Thoracic aorta (tissue), 2 donors: ENCODE measurements at places on chromosomes 3 and 15.

GRCh38 chr3:186107215-186108105, 1.4 kb downstream of the ETV5 start:
- DNase-seq = peak; percentile 17

GRCh38 chr15:24746094-24746493, 70.5 kb downstream of the NPAP1 start:
- DNase-seq = no peak

DNA sequence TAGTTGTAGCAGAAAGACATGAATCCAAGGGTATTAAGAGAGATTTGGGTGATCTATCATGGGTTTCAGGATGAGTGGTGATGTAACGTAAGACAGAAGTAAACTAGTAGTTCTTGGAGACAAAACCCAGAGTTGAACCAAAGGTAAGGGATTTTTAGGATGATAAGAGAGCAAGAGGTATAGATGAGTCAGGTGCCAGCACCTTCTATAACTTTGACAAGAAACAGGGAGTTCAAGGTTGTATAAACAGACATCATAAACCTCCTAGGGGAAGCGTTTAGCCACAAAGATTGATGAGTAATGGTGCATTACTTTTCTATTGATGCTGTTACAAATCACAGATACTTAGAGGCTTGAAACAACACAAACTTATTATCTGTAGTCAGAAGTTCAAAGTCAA, 447.3 kb upstream of the ARHGEF26 start:
- DNase-seq = no peak

GRCh38 chr3:134340362-134340981, 33.8 kb downstream of the AMOTL2 start:
- no peak for DNase-seq

GRCh38 chr3:42306499-42306898, 40.5 kb upstream of the CCK start:
- DNase-seq = no peak

GRCh38 chr15:48010316-48010715, 110.5 kb upstream of the SLC24A5 start:
- DNase-seq = no peak

GRCh38 chr15:38768970-38769369, 204.4 kb upstream of the RASGRP1 start:
- no peak for DNase-seq

- no peak for DNase-seq
Observed at GRCh38 chr15:60752973-60753720, 274.2 kb upstream of the ICE2 start.

GRCh38 chr3:183766745-183767606, 58.4 kb downstream of the MAP6D1 start:
- DNase-seq = no peak

- no peak for DNase-seq
Observed at GRCh38 chr15:64146885-64147681, 4.4 kb upstream of the SNX22 start.

DNA sequence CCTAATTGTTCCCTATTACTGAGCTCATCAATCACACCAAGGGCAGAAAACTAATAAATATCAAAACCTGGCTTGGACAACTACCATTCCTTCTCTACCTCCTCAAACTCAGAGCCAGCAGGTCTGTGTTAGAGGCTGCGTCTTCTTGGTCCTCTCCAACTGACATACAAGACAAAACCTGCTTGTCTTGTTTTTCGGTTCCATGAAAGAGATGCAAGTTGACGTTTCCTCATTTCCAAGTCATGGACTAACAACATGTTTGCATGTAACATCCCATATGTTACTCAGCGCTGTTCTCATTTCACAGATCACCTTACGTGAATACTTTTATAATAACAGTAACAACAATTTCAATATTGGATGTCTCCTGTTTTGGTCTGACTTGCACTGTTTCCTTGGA, 110.9 kb downstream of the LMLN start:
- no peak for DNase-seq

DNA sequence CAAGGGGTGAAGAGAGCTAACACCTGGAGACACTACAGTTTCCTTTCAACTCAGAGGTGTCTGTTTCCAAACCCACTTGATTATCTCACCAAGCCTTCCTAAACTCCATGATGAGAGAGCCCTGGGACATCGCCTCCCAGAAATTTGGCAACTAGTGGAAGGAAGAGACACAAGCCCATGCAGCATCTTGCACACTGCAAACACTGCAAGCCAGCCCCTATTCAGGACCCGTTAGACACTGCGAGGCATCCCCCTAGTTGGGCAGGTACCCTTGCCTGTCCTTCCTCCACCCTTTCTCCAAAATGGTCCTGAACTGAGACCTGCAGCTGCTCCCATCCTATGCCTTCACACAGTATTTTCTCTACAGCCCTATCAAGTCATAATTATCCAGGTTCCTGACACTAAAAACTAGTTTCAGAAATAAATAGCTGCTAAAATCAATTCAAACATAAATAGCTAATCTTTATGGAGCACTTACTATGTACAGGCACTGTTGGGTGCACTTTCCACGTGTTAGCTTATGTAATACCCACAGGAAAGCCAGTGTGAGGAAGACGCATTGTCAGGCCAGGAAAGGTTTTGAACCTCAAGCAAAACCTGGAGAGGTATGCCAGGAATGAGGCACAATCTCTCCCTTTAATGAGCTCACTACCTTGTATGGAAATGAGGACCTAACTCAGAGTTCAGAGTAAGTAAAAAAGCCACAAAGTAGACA, 2.8 kb downstream of the MAGI1 start:
- DNase-seq = no peak

GRCh38 chr3:25897019-25897418, 107.1 kb downstream of the OXSM start:
- DNase-seq = no peak

GRCh38 chr3:24352893-24353553, 141.6 kb downstream of the THRB start:
- DNase-seq = no peak

GRCh38 chr3:73827725-73828211, 203.0 kb upstream of the PDZRN3 start:
- no peak for DNase-seq

DNA sequence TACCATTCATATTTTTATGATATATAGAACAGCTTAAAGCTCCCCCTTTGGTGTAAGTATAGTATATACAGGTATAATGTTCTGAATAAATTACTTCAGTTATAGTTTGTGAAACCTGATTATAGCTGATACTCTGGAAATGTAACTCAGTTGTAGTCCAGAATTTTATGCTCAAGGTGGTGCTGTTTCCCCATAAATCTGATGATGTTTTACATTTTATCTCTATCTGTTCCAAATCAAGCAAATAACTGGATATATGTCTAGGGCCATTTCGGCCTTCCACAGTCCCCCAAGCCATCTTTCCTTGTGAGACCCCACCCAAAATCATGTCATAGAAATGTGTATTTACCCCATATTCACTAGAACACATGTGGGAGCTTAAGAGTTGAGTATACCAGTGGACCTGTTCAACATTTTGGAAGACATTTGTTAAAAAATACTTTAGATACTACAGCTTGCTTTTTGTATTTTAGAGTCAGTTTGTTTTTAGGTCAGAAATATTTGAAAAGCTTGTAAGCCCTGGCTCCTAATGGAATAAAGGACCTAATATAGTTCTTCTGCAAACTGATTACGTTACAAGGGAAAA, 107.1 kb downstream of the ATG7 start:
- DNase-seq = no peak

- no peak for DNase-seq
Observed at GRCh38 chr15:81411969-81412633, 38.1 kb upstream of the TMC3 start.

DNA sequence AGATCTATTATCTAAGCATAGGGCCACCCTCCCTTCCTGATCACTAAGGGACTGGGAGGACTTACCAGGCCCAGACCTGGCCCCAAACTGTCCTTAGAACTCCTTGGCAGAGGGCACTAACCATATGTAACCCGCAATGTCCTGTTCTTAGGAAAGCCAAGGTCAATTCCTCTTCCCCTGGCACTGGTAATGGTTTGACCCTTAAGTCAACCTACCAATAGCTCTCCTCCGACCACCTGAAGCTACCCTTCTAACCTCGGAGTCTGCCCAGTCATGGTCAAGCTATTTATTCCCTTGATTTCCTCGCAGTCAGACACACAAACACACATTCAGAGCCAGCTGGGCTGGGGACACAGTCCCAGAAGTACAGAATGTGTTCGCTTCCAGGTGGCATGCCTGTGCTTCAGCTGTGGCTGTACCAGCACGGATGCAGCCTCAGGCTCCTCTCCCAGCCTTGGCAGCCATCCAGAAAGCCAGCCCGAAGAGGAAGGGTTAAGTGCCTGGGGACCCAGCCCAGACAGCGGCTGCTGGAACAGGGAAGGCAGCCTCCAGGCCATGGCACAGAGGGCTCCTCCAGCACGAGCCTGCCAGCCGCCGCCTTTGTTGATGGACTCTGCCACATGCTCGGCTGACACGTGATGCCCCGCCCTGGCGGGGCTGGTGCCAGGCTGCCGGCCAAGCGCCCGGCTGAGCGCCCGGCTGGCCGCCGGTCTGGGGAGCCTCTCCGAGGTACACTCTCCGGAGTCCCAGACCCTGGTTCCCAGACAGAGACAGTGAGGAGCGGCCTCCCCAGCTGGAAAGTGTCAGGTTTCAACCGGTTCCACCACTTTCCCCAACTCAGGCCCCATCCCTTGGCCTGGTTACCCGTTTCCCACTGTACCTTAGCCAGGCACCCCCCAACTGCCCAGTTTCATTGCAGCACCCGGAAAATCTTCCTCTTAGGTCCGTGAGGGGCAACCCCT, 5.5 kb downstream of the BMF start:
- peak; percentile 61 for DNase-seq

- DNase-seq = no peak
Observed at GRCh38 chr3:76307556-76307955, 522.2 kb upstream of the ZNF717 start.

- no peak for DNase-seq
Observed at GRCh38 chr15:52658955-52659354, 20.2 kb downstream of the ATOSA start.

DNA sequence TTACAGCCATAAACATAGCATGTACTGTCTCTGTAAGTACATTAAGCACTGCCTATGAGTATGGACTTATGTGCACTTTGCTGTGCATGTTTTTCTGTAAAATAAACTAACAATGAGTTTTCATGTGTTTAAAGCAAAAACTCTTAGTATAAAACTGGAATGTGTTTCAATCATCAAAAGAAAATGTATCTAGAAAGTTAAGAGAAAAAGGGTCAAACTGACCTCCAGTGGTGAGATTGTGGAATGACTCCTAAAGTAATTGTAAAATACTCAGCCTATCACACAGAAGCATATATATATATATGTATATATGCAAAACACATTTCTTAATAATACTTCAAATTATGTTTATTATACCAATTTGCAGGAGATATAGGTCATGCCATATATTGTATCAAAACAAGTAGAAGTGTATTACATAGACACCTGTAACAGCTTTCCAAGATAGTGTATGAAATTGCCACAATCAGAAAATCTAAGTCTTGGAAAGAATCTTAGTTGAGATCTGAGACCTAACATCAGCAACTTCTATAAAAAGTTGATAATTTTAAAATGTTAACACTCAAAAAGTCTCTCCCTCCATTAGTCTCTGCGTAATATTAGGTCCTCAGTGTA, 199.6 kb downstream of the FMN1 start:
- no peak for DNase-seq

- DNase-seq = no peak
Observed at GRCh38 chr15:76339305-76340197, 3.0 kb downstream of the ISL2 start.

GRCh38 chr3:67381667-67382272, 272.6 kb downstream of the SUCLG2 start:
- no peak for DNase-seq

- no peak for DNase-seq
Observed at GRCh38 chr3:185421577-185422232, 58.8 kb downstream of the MAP3K13 start.

- no peak for DNase-seq
Observed at GRCh38 chr15:95138604-95139270, 907.4 kb downstream of the MCTP2 start.

DNA sequence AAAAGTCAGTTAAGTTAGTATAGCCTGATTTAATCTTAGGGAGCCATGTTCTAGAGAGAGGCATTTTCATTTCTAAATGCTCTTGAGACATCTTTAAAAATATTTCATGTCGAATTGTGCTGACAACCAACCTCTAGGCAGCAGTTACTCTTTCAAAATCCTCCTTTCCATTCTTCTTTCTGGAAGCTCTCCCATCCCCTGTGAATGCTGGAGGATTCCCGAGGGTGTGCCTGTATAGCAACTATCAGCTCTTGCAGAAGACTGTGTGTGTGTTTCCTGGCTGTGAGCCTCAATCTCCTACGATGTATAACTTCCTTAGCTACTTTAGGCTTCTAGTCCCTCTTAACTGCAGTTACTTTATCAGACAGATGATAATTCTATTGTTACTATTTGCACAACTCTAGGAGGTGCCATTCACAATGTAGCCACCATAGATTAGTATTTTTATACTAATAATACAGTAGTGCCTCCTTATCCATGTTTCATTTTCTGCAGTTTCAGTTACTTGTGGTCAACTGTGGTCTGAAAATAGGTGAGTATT, 250.3 kb downstream of the EDEM1 start:
- DNase-seq = no peak

DNA sequence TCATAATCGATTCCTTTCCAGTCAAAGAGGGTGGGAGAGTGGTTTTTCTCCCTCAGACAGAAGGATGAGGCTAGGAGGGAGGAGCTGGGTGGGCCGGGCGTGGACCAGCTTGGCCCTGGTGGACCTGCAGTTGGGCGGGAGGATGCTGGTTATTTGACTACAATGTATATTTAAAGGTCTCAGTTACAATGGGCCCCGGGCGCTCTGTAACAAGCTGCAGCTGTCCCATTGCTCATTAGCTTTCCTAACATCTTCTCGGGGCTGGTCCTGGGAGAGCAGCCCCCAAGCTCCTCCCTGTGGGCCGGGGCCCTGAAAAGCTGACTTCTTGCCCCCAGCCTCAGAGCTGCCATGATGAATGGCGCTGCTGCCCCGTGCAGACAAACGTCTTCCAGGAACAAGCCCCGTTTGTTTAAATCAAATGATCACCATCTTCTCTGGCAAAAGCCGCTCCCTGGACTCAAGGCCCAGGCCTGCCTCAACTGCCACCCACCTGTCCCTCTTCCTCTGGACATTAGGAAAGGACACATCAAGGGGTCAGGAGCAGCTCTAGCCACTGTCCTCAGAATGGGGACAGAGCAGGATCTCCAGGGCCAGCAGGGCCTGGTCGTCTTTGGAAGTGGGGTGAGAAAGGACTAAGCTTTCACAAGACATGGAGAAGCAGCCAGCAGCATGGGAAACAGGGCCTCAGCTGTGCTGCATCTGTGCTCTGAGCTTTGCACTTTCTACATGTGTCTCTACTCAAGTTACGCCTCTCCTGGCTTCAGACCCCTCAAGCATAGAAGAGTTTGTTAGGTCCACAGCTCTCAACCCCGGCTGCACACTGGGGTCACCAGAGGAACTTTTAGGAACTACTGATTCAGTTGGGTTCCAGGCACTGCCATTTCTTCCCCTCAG, 38.6 kb downstream of the MAGEF1 start:
- no peak for DNase-seq

DNA sequence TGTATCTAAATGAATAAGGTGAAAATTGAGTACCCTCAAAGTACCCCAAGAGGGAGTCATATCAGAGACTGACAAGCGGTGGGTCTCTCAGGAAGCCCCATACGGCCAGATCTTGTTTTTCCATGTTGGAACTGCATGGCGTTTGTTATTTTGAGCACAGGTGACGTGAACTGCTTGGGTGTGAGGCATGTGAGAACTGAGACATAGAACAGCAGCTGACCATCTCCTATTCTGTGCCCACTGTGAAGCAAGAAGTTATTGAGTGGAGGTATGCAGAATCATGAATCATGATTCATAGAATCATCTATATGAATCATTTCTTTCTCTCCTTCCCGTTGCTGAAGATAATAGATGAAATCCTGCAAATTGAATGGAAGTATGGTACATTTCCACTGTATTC, 4.6 kb downstream of the VPS8 start:
- DNase-seq = no peak

- no peak for DNase-seq
Observed at GRCh38 chr15:77541421-77542181, 91.1 kb downstream of the LINGO1 start.
